Activated T-helper 1 cell treated with anti-CD3 and anti-CD28 coated beads, Interleukin-2, amount 50 U/mL, for 16 hours (primary cell): ENCODE measurements at places on chromosomes 11 and 22.

- DNase-seq, result no peak
These were observed 22.7 kb downstream of the CACNA1I start for GRCh38 chr22:39593066-39593930.

- no peak for DNase-seq
These were observed 7.5 kb downstream of the TSPAN4 start for GRCh38 chr11:849951-850774.

- no peak for DNase-seq
These were observed 54.9 kb upstream of the TTLL12 start for GRCh38 chr22:43241699-43242386.

- peak; percentile 81 for DNase-seq
These were observed 114.1 kb downstream of the MICAL2 start for GRCh38 chr11:12224537-12224893.
